ENCODE measurements at places on chromosomes 6 and 20.

- no peak for DNase-seq
These were observed 1241.1 kb upstream of the EYS start for GRCh38 chr6:66948106-66948505.

DNA sequence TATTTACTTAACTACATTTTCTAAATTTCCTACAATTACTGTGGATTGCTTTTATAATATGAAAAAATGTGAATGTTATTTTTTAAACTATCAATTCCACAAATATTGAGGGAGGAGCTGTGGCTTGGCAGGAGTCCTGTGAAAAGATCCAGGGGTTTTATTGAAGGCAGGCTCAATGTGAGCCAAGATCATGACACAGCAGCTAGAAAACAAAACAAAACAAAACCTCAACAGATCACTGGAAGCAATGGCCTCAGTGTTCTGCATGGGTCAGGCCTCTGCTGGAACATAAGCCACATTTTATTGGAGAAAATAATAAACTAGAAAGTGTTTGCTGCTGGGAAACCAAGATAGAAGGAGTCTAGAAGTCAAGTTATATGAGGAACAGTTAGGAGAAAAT is 19.4 kb upstream of the RCAN2 start:
- DNase-seq: no peak

DNA sequence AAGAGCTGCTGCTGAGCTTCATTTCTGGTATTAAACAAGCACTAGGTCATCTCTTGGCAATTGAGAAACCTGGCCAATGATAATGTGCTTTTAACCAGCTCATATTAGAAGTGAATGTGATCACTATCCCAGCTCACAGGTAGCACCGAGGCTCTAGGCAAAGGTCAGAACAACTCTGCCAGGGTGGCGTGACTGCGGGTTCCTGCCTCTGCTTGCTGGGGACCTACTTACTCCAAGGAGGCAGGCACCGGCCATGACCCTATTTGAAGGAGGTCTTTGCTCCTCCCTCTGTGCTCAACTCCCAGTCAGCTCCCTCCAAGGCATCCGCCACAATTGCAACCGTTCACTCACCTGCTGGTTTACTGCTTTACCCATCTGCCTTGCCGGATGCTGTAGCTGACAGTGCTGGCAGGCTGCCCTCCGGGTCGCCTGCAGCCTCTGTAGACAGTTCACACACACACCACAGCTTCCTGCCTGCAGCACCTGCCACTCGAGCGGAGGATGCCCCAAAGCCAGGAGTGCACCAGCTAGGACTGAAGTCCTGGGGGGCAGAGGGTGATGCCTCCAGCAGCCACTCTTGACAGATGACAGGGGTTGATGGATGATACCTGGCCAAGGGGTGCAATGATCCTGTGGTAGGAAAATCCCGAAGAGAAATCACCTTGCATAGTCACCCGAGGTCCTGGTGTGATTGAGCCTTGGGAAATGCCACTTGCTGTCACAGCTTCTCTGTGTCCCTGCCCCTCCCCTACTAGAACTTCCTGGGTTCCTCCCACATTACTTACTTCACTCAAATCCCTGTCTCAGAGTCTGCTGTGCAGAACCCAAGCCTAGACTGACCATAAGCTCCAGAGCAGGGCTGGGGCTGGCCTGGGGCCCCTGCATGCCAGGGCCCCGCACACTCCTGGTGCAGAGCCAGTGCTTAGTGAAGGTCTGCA is 8.8 kb upstream of the VSX1 start:
- peak; percentile 99 for DNase-seq

GRCh38 chr20:4592316-4593148 is 129.2 kb upstream of the PRND start:
- DNase-seq: peak; percentile 85

- no peak for DNase-seq
These were observed 278.7 kb upstream of the PRND start for GRCh38 chr20:4443016-4443415.

DNA sequence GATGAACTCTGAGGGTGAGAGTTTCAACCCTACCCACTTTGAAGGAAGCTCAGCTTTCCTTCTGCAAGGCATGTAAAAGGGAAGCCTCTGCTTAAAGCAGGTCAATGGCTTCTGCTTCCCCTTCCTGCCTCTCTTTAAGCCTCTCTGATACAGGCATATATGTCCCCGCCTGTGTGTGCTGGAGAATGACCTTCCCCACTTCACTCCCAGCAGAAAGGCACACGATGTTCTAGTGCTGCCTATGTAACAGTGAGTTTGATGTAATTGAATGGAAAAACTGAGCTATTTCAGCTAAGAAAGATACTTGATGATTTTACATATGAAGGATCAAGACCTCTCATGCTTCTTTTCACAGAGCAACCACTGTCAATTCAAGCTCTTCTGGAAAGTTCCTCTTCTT is 632.2 kb downstream of the HACE1 start:
- DNase-seq: no peak

DNA sequence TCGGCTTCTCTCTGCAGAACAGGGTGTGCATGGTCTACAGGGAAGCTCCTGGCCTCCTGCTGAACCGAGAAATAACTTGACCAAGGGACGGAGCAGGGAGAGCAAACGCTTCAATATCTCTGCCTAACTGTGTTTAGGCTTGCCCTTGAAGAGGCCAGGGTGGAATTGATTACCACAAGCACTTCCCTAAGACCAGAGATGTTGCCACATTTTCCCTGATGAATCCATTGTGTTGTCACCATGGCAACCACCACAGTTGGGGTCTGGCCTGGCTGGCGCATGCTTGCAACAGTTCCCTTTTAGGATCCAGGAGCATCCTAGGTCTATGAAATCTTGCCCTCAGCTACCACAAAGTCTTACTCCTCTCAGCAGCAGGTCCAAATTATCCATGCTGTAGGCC is 213.5 kb upstream of the SULF2 start:
- no peak for DNase-seq

GRCh38 chr6:31083742-31084354 is 28.5 kb downstream of the C6orf15 start:
- DNase-seq: peak; percentile 68

- no peak for DNase-seq
These were observed 137.0 kb upstream of the AFDN start for GRCh38 chr6:167689751-167690150.

DNA sequence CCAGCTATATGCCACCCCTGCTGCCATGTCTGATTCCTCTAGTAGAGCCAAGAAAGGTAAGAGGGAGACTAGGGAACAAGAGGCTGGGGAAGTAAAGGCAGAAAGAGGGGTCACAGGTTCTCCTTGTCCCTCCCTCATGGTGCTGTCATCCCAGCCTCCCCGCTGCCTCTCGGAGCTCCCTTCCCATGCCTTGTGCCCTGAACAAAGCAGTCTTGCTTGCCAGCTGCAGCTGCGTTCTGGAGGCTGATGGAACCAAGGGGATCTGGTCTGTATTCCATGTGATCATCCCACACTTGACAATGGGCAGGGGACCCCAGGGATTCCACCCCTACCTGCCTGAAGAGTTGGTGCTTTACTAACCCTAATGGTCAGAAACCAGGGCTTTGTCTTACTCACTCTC is 61.4 kb downstream of the DAAM2 start:
- no peak for DNase-seq

DNA sequence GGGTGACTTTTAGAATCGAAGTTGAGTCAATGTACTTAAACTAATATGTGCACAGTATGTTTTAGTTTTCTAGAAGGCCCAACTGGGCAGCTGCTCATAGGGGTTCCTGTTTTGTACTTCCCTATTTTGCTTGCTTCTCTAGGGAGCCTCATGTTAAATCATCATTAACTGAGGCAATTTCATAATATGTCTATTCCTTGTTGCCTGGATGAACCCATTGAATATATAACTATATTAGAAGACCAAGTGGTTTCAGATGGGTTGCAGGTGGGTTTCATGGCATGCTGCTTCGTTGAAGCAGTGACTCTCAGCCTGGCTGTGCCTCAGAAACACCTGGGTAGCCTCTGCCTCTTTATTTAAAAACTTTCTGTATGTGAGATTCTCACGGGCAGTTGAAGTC is 22.2 kb downstream of the CARMIL1 start:
- no peak for DNase-seq

DNA sequence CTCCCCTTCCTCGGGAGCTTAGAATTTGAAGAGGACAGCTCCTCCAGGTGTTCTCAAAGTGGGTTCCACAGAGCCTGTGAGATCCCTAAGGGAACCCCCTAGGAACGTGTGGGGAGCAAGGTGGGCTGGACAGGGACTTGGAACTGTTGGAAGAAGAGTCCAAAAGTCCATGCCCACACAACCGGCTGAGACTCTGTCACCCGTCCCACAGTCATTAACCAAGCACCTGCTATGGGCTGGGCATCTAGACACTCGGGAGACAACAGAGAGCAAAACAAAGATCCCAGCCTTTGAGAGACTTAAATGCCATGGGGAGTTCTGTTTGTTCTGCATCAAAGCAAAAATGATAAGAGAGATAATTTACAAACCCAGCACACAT is 51.9 kb upstream of the SAYSD1 start:
- no peak for DNase-seq

DNA sequence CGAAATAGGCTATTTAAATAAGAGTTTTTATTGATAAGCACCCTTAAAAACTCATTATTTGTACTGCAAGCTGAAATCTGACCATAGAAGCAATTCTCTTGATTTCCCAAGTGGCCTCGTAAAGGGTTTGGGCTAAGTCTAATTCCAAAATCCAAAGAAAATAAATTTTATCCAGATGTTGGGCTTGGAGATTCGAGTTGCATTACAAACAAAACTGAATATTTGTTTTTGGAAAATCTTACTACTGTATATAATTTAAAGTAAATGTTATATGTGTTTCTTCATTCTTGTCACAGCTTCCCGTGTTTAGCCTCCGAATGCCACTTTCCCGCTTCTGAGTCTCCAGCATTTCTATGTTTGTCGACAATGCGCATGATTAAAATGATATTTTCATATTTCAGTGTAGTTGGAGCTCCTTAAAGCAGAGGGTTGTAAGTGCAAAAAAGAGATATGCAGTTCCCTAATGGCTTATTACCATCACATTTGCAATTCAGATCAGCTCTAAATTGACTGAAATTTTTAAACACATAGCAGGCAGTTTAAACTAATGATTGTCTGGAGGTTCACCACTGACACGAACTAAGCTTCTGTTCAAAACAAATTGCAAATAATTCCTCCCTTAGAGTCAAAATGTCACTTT is 47.0 kb downstream of the PRL start:
- no peak for DNase-seq

DNA sequence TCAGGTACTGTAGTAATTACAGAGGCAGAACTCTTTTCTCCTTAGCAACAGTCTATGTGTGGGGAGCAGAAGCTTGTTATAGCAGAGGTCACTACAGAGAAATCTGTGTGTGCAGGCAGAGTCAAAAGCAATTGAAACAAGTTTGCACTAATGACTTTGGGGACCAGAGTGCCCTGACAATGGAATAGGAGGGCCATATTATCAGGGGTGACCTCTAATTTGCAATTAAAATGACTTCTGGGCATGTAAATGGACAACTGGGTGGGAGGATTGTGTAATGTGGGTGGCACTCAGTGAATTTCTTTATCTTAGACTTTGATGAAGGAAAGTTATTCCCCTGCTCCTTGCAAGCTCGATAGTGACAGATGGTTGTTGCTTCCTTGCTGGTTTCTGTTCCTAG is 127.2 kb downstream of the PLCB4 start:
- no peak for DNase-seq

GRCh38 chr6:44335631-44336030 is 6.8 kb upstream of the SPATS1 start:
- DNase-seq: no peak

DNA sequence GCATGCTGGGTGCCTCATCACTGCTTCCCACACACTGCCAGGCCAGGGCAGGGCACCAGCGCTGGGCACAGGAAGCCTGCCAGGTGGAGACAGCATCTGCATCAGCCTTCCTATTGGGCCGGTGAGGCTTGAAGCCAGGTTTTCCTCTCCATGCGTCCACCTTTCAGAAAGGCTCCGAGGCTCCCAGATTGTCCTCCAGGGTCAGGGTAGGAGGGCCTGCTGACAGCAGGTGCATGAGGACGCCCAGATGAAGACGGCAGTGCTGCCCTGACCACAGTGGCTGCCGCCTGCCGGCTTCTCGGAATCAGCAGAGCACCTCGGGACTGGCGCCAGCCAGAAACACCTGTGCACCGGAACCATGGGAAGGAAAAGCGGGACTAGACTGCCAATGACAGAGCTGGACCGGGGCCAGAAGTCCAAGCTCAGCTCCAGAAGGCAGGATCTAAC is 170.5 kb upstream of the CST7 start:
- DNase-seq: peak; percentile 24

- DNase-seq: peak; percentile 34
These were observed 30.0 kb downstream of the ALDH5A1 start for GRCh38 chr6:24524805-24525204.

- no peak for DNase-seq
These were observed 14.2 kb upstream of the EPHA7 start for GRCh38 chr6:93433592-93433991.
